GM04503 (cell line): ENCODE measurements at places on chromosomes 1 and 21.

DNA sequence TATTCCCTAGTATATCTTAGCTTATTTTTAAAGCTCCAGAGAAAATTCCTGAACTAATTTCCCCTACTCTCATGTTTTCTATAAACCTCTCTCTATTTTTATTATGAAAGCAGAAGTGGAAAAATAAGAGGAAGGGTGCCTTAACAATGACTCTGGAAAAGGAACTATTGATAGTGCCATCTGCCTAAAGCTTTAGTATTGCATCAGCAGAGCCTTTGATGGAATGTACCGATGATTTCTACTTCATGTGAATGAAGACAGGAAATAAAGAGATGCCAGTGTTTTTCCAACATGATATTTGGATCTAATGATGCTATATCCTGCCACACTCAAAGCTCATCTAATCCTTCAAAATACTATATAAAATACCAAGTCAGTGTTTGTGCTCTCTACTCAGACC, 35.1 kb downstream of the TNFSF18 start:
- no peak for DNase-seq

DNA sequence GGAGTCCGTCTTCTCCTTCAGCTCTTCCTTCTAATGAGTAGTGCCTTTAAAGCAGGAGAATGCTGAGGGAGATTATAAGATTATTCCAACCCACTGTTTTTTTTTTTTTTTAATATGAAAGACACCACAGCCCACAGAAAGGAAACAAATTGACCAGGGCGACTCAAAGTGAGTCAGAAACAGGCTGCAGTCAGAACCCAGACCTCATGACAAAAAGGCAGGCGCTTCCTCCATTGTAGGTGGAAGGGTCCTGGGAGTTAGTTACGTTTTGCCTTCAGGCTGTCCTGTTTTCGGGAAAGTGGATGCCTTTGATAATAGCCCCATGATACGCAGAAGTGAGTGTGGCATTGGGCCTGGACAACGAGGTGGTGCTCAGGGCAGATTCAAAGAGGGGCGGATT, 21.0 kb downstream of the PLXNA2 start:
- DNase-seq: no peak

GRCh38 chr1:116735246-116735645, 19.0 kb upstream of the CD2 start:
- no peak for DNase-seq

- no peak for DNase-seq
These were observed 53.4 kb upstream of the GOLT1A start for GRCh38 chr1:204267191-204267601.

- DNase-seq: no peak
These were observed 74.7 kb downstream of the DISC1 start for GRCh38 chr1:231701306-231701705.

- DNase-seq: no peak
These were observed 30.5 kb downstream of the NTNG1 start for GRCh38 chr1:107171333-107171732.

DNA sequence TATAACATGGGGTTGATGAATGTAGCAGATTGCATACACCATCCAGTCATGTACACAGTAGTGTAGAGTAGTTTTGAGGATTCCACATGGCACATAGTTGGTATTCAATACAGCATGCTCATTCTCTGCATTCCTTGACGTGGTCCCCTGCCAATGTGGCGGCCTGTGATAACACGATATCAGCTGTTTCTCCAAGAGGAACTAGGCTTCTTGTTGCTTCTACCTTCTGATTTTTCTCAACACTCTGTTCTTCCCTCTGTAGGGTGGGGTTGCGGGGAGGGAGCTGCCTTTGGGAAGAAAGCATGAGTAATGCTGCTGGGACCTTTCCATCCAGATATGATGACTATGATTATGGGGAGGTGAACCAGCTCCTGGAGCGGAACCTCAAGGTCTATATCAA, 19.4 kb downstream of the SESN2 start:
- DNase-seq: no peak

GRCh38 chr1:5709976-5710375, 282.2 kb downstream of the NPHP4 start:
- DNase-seq: no peak

DNA sequence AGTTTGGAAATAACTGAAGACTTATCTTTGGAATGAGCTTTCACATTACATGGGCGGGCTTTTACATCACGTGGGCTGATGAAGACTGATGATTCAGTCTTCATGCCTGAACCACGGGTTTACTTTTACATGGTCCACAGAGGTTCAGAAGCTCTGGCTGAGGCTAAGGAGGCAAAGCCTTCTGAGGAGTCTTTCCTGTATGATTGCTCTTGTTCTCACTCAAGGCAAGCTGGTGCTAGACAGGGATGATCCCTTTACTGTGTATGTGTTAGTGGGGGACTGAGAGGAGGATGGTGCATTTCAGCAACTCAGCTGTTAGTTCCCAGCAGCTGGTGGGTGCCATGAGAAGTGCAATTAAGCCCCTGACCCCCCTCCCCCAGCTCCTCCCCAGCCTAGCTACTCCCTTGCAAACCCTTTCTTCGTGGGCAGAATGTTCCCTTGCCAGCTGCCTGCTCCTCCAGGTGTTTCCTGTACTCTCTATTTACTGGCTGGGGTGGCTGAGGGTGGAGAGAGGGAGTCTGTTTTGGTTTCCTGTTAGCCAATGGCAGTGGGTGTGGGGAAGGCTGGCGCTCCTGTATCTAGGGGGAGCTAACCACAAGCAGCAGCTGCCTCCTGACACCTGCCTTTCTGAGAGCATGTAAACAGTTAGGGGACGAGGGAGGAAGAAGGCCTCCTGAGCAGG, 15.4 kb downstream of the BTG2 start:
- DNase-seq: no peak

GRCh38 chr1:43750083-43750482, 42.7 kb downstream of the ST3GAL3 start:
- DNase-seq: no peak

DNA sequence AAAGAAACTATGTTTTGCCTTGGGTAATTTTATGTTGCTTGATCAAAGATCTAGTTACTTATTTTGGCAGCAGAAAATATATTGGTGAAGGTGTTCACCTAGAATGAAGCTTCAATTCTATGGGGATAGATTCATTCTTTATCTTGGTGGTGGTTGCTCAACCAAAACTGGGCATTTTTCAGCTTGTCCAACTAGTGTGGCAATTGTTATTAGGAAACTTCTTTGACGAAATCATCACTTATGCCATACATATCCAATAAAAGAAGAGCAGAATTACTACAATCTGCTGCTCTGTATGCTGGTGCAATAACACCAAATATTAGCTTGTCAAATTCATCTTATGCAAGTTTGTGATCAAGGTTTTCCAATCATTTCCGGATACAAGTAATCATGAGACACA, 26.8 kb upstream of the TMPRSS15 start:
- no peak for DNase-seq

GRCh38 chr21:46112725-46113215, 14.9 kb downstream of the COL6A2 start:
- DNase-seq: no peak

GRCh38 chr1:113630340-113631327, 128.7 kb downstream of the PHTF1 start:
- no peak for DNase-seq

- no peak for DNase-seq
These were observed 150.6 kb upstream of the ZC3H12A start for GRCh38 chr1:37323486-37324377.

DNA sequence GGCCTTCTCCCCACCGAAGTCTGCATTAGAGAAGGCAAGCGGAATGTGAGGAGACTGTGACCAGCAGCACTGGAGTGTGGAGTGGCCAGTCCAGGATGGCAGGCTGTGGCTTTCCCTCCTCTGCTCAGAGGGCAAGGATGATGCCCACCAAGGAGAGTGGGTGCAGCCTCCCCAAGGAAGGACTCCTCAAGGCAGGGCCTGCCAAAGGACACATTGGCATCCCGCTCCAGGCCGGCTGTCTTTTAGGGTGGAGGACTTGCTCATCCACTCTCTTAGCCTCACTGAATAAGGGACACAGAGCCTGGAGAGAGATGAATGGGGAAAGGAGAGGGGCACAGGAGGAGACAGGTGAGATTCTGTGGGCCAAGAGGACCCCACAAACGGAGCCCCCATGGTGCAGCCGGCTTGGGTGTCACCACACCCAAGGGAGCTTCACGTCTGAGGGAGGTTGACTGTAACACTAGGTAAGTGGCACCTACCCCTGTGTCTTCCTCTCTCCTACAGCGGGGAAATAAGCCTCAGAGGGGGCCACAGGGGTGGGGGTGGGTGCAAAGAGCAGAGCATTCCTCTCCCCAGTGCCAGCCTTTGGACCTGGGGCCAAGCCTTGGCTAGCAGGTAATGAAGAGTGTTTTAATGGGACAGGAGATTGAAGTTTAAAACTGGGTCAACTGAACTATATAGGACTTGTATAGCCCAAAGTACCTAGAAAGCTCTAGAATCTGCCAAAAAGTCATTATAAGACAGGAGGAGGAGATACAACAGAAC, 4.2 kb upstream of the NES start:
- DNase-seq: no peak

DNA sequence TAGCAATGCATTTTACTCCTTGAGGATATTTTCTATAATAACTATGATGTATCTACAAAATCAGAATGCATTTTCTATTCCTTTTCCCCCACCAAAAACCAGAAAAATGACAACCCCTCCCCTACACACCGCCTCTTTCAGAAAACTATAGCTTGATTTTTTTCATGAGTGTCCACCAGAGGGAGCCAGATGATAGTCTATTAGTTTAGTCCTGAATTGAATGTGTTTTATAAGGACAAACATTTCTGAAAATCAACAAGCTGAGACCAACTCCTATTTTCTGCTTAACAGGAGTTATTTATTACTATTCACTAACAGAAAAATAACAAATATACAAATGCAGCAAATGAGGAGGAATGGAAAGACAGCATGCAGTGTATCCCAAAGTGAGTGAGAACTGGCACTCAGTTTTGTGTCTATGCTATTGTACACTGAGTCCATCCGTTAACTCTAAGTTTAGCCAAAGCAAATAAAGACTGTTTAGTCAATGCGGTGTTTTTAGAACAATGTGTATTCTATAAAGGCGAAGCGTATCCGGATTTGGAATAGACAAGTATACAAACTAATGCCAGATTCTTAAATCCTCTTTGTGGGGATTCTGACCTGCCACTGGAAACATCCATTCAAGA, 182.6 kb downstream of the VAV3 start:
- peak; percentile 9 for DNase-seq

- no peak for DNase-seq
These were observed 11.7 kb downstream of the ADAMTS1 start for GRCh38 chr21:26833460-26833939.

DNA sequence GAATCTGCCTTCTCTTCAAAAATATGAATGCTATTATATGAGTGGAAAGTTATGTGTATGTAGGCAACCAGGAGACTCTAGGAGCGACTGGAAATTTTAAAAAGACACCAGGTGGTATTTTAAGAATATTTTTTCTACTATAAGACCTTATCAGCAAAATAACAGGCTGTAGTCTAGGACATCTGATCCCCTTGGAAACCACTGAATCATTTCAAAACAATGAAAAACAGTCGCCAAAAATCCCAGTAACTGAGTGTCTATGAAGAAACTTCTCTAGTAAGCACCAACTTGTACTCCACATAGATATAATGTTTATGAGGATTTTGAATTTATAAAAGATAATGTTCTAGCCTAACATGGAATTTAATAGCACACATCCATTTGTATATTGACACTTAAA, 358.5 kb downstream of the GPATCH2 start:
- peak; percentile 55 for DNase-seq

DNA sequence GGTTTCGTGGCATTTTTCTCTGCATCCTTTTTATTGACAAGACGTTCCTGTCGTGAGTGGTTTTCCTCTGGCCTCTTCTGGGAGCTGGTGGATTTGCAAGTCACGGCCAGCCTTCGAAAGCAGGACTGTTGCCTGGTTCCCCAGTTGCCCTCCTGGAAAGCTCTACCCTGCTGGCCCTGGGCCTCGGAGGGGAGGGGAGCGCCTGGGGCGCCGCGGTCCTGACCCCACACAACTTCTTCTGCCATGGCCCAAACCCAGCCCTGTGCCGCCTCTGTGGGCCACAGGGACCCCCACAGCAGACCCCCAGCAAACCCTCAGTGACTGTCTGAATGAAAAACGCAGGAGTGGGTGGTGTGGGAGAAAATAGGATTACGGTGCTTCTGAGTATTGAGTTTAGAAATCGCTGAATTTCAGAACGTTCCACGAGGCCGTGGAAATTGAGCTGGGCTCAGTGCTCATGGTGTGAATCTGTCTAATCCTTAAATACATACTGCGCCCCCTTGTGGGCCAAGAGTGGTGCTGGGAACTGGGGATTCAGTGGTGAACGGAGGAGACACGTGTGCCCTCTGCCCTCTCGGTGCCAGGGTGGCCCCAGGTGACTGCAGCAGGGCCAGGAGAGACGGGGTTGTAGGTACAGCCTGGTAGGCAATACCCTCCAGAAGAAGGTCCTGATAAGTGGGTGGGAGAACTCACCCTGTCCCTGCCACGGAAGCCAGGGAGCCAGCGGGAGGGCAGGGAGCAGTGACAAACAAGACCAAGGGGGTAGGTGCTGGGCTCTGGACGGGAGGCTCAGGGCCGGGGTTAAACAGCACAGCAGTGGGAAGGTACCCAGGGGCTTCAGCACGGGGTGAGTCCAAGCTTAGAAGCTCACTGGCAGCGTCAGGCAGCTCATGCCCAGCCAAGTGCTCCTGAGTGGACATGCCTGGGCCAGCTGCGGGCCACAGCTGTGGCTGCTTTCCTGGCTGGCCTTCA, 101.2 kb upstream of the COL6A1 start:
- no peak for DNase-seq

- no peak for DNase-seq
These were observed 114.8 kb upstream of the PTGFR start for GRCh38 chr1:78375996-78376395.

GRCh38 chr1:179217943-179218507, 11.5 kb downstream of the ABL2 start:
- DNase-seq: peak; percentile 22

GRCh38 chr1:241847796-241848685, at the start of gene EXO1:
TSS of gene EXO1 (plus strand) at chr1:241848204. CDS start at chr1:241850426, 2,222 bp downstream.
- DNase-seq: peak; percentile 64
